Fibroblast of the aortic adventitia (primary cell): ENCODE measurements at places on chromosomes 4 and X.

- peak; percentile 44 for DNase-seq
These were observed 15.2 kb downstream of the CTBP1 start for GRCh38 chr4:1233641-1234308.

GRCh38 chrX:109873574-109873973 is 129.3 kb upstream of the TMEM164 start:
- DNase-seq = no peak

DNA sequence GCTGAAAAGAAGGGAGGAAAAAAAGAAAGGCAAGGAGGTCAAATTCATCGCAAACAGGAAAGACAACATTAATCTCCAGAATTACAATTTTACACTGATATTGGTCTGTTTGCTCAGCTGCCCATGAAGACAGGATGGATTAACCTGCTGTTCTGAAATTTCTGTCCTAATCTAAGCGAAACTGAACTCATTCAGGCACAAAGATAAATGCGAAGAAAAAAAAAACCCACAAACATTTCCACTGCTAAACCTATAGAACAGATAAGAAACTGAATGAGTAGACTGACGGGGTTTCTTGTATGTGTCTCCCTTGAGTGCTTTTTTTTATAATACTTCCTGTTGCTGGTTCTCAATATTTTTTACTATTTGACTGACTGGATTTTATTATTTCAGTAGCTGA is 251.8 kb upstream of the FTHL17 start:
- DNase-seq = no peak

GRCh38 chr4:76365636-76366035 is 55.3 kb downstream of the CCDC158 start:
- DNase-seq = peak; percentile 42
